ENCODE measurements at places on chromosomes 7 and 10. TPM values are rescaled to one million over a fixed set of nuclear protein-coding genes. Genes with fewer than 3 reads are reported as not detected.

GRCh38 chr10:18437486-18437885, 213.9 kb downstream of the NSUN6 start:
- DNase-seq, result no peak

- no peak for DNase-seq
Measured at GRCh38 chr7:122301858-122302760, 2.4 kb downstream of the FEZF1 start.

DNA sequence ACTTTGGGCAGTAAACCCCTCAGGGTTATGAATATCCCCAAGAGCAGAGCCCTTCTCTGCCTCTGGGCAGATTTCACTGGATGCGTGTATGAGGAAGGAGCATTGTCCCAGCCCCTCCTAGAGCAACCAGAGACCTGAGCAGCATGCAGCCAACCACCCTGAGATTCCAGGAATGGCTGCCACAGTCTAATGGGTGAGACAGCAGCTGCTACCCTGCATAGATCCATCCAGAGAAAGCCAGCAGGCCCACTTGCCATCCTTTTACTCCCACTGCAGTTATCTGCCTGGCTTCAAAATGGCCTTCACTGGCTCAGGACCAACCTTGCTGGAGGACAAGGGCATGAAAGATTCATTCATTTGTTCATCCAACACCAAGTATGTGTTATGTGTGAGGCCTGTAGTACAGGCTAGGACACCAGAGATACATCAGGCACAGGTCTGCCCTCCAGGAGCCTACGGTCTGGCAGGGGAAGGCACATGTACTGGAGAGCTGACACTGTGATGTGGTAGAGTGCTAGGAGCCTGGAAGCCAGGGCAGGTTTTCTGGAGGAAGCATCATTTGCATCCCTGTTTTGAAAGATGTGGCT, 26.2 kb upstream of the C10orf105 start:
- DNase-seq, result no peak

- DNase-seq, result no peak
Measured at GRCh38 chr7:55730197-55730596, 132.4 kb downstream of the SEPTIN14 start.

GRCh38 chr10:116669080-116669479, 48.3 kb downstream of the PNLIPRP2 start:
- no peak for DNase-seq

GRCh38 chr7:39085590-39086049, 107.9 kb downstream of the POU6F2 start:
- no peak for DNase-seq

- DNase-seq, result no peak
Measured at GRCh38 chr10:127774766-127775559, 38.0 kb downstream of the FOXI2 start.

DNA sequence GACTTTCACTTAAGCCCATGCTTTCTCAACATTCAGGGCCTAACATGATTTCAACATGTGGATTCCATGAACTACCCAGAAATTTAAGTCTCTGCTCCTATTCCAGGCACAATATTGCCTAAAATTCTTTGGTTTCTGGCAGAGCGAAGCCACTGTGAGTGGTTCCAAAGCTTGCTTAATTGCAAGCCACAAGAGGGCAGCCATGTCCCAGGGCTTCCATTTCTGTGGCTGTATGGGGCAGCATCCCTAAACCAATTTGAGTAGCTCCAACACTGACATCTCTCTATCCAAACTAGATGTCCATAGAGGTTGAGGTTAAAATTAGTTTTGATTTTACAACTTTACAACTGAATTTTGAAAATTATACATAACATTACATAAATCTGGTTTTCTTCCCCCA, 56.3 kb upstream of the MDFIC start:
- peak; percentile 50 for DNase-seq

The SEC23IP gene
- 70.0 TPM for total RNA-seq

The PNLIPRP3 gene
- total RNA-seq, result not detected
